ENCODE measurements at places on chromosomes 6 and 20.

DNA sequence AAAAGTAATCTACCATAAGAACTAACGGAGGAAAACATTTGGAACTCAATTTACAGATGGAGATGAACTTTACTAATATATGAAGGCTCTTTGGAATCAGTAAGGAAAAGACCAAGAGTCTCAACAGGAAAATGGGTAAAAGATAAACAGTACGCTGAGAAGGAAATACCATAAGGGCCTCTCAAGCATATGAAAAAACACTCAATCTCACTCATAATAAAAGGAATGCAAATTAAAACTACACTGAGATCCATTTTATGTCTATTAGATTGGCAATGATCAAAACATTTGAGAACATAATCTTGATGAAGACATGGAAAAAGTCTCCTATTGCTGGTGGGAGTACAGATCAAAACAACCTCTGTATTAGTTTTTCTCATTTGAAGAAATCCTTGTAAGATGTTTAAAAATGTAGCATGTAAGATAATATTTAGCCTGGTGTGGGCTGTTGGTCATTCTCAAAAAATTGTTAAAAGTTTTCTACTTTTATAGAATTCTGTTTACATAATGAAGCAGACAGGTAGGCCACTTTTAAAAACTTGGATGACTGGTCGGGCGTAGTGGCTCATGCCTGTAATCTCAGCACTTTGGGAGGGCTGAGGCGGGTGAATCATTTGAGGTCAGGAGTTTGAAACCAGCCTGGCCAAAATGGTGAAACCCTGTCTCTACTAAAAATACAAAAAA is 14.5 kb downstream of the REV3L start:
- no peak for DNase-seq

DNA sequence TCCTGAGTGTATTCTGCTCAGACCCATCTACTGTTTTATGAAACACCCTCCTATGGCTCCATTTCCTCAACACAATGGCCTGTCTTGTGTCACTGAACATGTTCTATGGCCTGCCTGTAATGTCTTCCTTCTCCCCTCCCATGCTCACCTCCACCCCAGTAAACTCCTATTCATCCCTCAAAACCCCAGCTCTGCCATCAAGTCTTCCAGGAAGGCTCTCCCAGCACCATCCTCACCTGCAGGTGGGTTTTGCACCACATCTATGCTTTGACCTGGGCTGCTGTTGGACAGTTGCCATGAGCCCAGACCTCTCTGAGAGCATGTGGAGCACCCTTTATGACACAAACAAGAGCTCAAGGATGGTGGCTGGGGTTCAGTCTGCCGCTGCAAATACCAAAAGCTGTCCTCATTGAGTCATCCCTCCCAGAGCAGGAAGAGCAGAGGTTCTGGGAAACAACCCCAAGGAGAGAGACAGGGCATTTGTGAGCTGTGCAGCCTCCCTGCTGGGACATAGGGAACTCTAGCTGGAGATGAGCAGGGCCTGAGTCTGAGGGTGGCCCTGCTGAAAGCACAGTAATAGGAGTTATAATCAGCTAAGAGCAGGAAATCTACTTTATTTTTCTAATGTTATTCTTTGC is 93.8 kb upstream of the CD93 start:
- no peak for DNase-seq

- DNase-seq: no peak
These were observed 21.7 kb downstream of the ECI2 start for GRCh38 chr6:4113649-4114048.

- DNase-seq: no peak
These were observed 19.1 kb upstream of the MYLIP start for GRCh38 chr6:16109659-16110305.

DNA sequence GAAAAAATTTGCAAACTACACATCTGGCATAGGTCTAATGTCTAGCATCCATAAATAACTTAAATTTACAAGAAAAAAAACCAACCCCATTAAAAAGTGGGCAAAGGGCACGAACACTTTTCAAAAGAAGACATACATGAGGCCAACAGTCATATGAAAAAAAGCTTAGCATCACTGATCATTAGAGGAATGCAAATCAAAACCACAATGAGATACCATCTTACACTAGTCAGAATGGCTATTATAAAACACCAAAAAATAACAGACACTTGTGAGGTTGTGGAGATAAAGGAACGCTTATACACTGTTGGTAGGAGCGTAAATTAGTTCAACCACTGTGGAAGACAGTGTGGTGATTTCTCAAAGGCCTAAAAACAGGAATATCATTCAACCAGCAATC is 33.7 kb upstream of the EPB41L2 start:
- no peak for DNase-seq

DNA sequence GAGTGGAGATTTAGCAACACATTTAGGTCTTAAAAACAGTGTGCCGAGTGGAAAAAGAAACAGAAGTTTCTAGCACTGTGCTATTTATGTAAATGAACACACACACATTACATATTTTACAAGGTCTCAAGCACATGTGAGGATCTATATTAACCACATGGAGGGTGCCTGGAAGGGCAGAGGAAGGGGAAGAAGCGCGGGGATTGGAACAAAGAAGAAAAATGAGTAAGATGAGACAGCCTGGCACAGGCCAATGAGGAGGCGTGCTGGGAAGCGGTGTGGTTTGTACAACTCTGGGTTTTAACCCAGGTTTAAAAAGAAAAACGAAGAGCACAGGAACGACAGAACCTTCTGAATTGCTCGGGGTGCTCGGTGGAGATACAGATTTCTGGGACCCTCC is 5.7 kb downstream of the KCNG1 start:
- DNase-seq: no peak

- DNase-seq: no peak
These were observed 110.1 kb downstream of the ADTRP start for GRCh38 chr6:11668455-11668854.

GRCh38 chr6:25006565-25007001 is 70.8 kb upstream of the RIPOR2 start:
- peak; percentile 79 for DNase-seq

DNA sequence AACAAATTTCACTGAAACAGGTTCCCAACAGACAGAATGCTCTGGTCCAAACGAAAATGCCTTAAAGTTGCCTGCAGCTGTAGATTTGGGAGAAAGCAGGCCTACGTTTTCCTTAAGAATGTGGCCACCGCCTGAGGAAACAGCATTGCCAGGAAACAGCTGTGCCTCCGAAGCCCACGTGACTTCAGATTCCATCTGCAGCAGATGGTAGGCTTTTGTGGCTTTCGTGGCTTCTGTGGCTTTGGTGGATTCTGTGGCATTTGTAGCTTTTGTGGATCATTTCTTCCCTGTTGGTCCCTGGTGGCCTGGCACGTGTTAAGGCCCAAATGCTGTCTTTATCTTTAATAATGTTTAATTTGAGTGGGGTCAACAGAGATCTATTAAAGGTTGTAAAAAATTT is 222.9 kb downstream of the TTLL2 start:
- no peak for DNase-seq

- no peak for DNase-seq
These were observed 162.2 kb downstream of the SMOC2 start for GRCh38 chr6:168603234-168603633.

DNA sequence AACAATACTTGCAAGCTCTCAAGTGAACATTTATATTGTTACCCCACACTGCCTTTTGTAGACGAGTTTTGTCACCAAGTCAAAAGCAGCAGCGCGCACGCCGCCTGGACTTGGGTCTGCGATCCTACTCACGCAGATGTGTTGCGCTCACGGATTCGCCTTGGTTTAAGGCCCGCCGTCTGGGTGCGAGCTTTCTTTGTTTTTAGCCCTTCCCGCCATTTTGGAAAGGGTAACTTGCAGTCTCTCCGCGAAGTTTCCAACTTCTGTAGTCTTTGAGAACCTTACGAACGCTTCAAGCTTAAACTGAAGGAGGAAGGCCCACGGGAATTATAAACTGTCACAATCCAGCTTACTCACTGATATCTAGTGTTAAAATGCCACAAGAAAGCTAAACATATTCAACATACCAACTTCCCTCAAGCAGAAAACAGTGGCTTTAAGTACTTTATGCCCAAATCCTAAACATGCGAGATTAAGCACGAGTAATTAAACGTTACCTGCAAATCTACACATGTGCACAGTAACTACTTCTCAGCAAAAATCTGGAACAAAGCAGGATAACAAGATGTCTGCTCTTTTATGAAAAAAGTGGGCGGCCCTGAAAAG is 80.4 kb upstream of the BTN3A2 start:
- DNase-seq: peak; percentile 58

GRCh38 chr6:162825597-162825996 is 97.8 kb downstream of the PACRG start:
- DNase-seq: no peak

DNA sequence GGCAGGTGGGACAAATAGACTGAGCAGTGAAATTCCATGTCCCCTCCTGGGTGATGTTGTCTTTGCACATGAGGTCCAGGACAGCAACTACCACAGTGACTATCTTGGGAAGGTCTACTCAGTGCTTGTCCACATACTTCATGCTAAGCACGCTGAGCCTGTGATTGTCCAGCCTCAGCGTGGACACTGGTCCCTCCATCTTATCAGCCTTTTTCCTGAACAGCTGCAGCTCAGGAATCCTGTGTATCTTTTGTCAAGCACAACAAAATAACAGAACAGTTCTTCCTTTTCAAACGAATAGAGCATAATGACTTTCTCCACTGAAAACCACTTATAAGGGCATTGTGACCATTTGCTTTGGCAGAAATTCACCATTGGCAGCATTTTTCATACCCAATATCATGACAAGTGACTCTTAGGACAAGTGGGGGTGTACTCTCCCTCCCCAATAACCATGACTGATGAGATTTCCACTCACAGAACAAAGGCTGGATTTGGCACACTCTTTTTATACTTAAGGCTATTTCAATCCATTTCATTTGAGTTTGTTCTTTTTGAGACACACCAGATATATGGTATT is 90.3 kb downstream of the FYN start:
- no peak for DNase-seq

- DNase-seq: no peak
These were observed 29.0 kb downstream of the CEBPB start for GRCh38 chr20:50219600-50219999.

DNA sequence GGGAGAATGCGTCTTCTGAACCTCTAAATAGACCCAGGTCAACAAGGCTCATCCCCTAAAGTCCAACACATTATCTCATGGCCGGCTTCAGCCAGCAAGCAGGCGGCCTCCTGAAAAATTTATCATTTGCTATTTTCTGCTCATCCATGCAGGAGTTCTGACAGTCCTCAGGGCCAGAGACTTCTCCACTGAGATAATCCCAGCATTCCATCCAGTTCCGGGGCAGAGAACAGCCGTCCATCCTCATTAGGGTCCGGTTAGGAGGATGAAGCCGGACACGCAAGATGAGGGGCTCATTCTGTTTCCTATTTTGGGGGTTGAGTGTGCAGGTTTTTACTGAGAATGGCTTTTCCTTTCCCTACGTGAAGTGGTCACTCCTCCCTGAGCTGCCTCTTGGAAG is 258.1 kb downstream of the PREX1 start:
- DNase-seq: no peak

- DNase-seq: no peak
These were observed 1532.7 kb downstream of the HACE1 start for GRCh38 chr6:103326760-103327757.

- DNase-seq: no peak
These were observed 96.9 kb downstream of the SCML4 start for GRCh38 chr6:107727096-107727757.

Measured in CD4-positive, alpha-beta T cell treated with Interleukin-15 for 4 hours (primary cell).